CD4-positive, alpha-beta T cell treated with Interleukin-17A for 4 hours (primary cell): ENCODE measurements at places on chromosomes 2 and 18.

DNA sequence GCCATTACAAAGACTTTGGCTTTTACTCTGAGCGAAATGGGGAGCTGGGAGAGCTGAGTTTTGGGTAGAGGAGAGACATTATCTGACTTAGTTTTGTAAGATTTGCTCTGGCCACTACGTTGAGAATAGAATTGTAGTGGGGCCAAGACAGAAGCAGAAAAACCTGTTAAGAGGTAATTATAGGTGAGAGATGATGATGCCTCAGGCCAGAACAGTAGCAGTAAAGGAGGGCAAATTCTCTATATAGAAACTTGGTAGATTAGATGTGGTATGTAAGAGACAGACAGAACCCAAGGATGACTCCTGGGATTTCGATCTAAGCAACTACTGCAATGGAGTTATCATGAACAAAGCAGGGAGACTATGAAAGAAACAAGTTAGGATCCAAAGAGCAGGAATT is 17.4 kb upstream of the CREB1 start:
- no peak for DNase-seq

DNA sequence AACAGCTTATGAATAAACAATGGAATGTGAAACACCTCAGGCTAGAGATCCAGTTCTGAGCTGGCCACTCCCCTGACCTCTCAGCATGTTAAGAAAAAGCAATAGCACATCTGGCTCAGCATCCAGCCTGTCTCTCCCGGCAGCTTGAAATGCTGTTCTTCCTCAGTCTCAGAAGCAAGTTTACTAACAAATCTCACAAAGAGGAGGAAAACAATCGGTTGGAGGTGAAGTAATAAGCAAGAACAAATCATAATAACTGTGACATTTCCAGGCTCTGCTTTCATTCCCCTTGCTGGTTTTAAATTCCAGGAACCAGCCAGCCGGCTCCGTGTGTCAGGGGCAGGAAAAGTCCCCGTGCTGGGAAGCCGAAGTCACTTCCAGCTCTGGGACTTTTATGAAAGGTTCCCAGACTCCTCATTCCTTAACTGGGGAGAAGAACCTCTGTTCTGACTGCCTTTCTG is 133.9 kb upstream of the ARL4C start:
- no peak for DNase-seq

DNA sequence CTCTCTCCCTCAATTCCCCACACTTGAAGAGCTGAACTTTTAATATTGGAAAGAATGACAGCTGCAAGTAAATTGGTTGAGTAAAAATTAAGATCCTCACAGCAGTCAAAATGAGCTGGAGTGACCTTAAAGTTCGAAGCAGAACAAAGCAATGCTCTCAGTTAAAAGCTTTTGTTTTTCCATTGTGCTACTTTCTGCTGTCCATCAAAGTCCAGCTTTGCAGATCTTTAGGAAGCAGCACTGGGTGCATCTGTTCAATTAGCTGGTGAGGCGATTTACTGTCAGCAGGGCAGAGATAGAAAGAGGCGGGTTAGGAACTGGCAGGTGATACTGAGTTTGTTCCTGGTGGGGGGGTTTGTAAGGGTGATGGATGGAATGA is 834.8 kb downstream of the CPS1 start:
- no peak for DNase-seq

DNA sequence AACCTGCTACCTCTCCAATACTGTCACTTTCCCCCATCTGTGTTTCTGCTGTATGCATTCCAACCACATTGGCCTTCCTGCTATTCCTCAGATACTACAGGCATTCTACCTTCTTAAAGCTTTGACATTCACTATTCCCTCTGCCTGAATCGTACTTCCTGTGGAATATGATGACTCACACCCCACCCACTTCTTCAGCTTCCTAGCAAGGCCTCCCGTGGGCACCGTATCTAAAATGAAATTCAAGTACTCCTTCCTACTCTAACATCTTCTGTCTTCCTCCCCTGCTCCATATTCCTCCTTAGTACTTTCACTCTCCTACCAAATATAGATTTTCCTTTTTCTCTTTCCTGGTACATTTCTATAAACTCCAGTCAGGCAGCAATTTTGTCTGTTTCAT is 710.4 kb downstream of the RNF144A start:
- DNase-seq = no peak

GRCh38 chr2:119004602-119005001 is 62.6 kb downstream of the MARCO start:
- DNase-seq = no peak

- DNase-seq = no peak
Observed at GRCh38 chr18:47809420-47809819, 121.0 kb downstream of the SMAD2 start.

DNA sequence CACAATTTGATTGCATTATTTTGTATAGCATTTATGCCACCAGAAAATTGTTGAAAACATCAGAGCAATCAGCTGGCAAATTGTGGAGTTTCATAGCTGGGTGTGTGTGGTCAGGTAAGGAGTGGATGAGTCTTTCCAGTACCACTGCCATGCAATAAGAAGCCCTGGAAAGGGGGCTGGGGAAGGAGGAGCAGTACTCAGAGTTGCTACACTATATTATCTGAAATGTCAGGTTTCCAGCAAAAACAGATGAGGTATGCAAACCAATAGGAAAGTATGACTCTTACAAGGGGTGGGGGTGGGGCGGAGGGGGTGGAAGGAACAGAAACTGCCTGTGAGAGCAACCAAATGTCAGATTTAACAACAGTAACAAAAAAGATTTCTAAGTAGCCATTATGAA is 112.2 kb downstream of the SOS1 start:
- DNase-seq = no peak

DNA sequence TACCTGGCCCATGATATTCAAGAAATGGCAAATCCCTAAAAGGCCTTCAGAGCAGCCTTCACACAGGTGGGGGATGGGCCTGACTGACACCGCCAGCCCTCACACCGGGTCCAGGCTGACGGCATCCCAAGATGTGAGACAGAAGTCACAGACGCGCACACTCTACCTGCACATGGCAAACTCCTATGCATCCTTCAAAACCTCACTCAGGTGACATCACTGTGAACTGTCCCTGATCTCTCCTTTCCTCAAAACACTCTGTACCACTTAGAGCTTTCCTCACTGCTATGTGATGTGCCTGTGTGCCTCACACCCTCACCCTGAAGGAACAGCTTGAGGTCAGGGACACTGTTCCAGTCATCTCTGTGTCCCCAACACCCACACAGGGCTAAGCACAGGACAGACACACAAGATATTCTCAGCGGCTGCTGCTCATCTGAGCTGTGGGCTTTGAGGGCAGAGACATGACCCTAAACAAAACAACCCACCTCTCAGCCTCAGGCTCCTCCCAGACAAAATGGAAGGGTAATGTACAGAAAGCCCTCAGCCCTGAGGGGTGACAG is 27.5 kb downstream of the BIN1 start:
- DNase-seq = no peak

DNA sequence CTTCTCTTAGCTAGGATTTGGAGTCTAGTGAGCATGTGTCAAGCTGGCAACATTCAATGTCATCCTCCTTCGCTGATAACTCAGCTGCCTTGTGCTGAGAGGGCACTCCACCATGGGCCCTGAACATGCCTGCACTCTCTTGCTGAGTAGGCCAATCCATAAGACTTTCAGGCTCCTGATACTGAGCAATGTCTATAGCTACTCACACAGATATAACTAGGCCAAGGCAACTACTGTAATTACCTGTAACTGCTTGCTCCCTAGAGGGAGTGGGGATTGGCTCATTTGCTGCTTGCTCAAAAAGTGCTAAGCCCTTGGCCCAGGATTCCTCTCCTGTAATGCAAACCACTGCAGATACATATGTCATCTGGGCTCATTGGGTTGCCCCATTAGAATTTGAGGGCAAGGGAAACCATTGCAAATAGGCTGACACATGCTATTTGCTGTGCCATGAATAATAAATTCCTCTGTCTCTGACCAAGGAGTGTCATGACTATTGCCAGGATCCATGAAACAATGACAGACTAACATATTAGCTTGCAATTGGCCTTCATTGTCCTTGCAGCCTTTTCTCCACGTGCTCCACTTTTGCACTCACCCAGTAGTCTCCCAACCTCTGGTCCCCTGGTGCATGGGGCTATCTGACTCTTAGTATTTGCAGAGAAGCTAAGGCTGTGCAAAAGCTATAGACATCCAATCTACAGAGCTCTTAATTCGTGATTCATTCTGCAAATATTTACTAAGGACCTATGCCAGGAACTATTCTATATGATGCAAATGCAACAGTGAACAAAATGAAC is 36.9 kb upstream of the BMPR2 start:
- no peak for DNase-seq

DNA sequence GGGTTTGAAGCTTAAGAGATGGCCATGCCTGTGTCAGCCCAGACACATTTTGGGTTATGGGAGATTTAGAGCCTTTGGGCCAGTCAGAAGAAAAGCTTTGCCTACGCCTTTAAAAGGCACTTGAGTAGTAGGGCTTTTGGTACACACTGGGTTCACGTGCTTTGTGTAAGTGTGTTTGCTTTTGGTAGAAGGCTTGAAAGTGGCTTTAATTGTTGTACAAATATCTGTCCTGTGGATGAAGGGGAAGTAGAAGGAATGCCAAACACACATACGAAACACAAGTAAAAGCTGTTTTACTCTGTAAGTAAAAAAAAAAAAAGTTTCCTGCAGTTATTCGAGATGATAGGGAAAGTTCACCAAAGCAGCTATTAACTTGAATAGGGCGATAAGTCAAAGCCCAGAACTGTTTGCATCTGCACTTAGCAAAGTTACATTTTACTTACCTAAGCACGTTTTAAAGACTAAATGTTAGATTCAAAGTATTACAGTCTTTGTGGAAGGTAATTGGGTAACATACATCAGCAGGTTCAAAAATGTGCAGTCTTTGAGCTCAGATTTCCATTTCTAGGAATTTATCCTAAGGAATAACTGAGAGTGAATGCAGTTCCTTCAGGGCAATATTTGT is 75.4 kb downstream of the STK25 start:
- no peak for DNase-seq

DNA sequence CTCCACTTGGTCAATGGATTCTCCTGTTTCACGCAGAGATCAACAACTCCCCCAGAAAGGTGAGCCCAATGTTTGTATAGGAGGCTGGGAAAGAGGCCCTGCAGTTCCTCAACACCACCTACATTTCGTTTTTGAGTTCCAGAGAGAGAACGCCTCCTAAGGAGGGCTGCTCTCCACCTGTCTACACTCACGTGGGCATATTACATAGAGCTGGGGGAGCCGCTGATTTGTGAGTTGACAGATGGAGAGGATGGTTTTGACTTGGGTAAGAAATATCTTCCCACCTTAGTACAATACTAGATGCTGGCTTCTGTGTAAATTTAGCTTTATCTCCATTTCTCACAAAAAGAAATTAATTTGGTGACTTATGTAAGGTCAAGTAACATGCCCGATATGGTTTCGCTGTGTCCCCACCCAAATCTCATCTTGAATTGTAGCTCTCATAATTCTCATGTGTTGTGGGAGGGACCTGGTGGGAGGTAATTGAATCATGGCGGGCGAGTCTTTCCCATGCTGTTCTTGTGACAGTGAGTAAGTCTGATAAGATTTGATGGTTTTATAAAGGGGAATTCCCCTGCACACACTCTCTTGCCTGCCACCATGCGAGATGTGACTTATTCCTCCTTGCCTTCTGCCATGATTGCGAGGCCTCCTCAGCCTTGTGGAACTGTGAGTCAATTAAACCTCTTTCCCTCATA is 274.5 kb upstream of the PXDN start:
- DNase-seq = no peak

DNA sequence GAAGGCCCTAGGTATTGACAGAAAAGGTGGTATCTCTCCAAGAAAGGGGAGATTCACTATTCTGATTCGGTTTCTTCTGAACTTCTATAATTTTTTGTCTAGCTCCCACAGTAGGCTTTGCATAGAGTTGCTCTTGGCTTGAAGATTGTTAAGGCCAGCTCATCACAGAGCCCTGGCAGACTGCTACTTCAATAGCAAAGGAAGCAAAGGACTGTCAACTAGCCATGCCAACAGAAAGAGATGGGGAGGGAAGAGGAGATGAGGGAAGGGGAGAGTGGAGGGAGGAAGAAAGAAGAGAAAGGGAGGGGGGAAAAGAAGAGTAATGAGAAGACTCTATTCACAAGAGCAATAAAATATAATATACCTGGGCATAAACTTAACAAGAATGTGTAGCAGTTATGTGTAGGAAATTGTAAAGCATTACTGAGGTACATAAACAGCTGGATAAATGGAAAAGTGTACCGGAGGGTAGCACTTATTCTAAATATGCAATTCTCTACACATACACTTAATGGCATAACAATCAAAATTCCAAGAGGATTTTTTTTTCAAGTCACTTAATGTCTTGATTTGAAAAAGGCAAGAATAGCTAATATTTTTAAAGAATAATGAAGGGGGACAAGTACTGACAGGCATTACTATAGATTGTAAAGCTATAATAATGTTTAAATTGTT is 102.5 kb downstream of the LOXHD1 start:
- DNase-seq = no peak

GRCh38 chr18:13461469-13461868 is 242.9 kb downstream of the LDLRAD4 start:
- no peak for DNase-seq

DNA sequence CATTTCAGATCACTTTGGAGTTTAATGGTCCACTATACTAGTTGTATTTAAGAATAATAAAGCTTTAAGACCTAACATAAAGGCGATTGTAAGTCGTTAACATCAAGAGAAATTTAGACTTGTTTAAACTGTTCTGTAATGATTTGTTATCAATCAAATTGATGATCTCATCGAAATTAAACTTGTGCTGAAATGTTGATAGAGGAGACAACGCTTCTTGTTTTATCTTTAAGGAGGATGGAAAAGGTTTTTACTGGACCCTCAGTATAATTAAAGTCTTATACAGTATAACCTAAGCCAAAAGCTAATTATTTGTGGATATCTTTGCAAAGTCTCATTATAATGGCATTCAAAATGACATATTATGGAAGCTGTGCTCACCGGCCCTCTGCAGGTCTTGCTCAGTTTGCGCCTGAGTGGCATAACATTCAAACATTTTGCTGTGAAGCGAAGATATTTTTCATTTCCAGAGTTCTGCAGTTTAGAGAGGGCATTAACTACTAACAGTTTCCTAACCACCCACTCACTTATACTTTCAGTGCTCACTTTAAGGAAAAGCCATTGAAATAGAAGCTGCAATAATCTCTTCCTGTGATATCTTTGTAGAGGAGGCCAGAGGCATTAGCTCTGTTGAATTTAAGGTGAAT is 1.4 kb upstream of the SERTAD2 start:
- DNase-seq = peak; percentile 47

GRCh38 chr2:37907501-37908225 is 17.4 kb upstream of the RMDN2 start:
- no peak for DNase-seq

GRCh38 chr18:13559754-13560153 is 166.6 kb downstream of the FAM210A start:
- no peak for DNase-seq

GRCh38 chr2:218648088-218648786 is 11.2 kb downstream of the ZNF142 start:
- peak; percentile 64 for DNase-seq

- no peak for DNase-seq
Observed at GRCh38 chr18:74281011-74281979, 10.5 kb downstream of the CYB5A start.

GRCh38 chr2:169324581-169325260 is 37.6 kb downstream of the LRP2 start:
- DNase-seq = no peak
